T-helper 9 cell (primary cell): ENCODE measurements at places on chromosomes 12 and 14.
A peak's percentile ranks its signal among the peaks of the same experiment; 100 is the strongest.

GRCh38 chr14:103112400-103113243, 10.6 kb upstream of the TNFAIP2 start:
- DNase-seq = no peak

GRCh38 chr14:21703357-21704326, 30.0 kb upstream of the OR4E1 start:
- no peak for DNase-seq

DNA sequence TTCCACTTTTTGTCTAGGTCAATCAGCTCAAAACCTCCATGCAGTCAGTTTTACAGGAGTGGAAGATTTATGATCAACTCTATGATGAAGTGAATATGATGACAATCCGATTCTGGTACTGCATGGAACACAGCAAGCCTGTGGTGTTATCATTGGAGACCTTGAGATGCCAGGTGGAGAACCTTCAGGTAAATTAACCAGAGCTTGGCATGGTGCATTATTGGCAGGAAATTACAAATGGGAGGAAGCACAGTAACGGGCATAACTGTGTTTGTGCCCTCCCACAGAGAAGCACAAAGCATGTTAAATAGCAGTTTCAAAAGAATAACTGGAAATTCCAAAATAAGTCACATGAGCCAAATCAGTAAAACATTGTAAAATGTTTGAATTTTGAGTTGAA, 135.6 kb downstream of the ESR2 start:
- DNase-seq = no peak

DNA sequence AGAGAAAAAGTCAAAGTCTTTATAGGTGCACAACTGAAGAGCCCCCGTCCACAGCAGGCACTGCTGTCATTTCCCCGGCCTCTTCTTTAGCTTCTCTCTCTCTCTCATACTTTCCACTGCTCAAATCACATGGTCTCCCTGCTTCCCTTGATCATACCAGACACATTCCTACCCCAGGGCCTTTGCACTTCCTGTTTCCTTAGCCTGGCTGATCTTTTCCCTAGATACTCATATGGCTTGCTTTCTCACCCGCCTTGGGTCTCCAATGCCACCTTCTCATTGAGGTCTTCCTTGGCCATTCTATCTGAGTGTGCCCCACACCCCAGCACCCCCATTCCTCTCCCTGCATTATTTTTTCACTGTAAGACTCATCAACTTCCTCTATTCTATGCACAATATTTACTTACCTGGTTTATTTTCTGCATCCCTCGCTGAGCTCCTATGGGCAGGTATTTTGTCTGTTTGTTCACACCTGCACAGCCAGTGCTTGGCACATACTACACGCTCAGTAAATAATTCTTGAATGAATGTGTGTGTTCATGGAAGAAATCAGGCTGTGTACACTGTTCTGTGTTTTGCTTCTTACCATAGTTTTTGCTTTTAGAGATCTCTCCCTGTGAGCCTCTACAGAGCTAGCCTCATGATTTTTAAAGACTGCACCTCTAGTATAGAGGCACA, 31.9 kb downstream of the SERPINA1 start:
- no peak for DNase-seq

DNA sequence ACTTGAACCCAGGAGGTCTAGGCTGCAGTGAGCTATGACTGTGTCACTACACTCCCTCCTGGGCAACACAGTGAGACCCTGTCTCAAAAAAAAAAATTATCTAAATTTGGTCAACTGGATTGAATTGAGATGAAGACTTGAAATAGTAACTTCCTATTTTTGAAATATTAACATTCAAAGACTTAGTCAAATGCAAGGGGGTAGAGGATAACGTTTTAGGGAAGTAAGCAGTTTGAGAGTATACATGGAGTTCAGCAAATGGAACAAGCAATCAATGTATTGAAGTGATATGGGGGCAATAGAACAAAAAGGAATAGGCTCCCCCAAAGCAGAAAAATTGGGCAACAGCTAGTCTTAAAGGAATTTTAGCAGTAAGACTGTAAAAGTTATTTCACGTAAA, 4.6 kb upstream of the MFAP5 start:
- DNase-seq = no peak

GRCh38 chr12:91496337-91496736, 313.7 kb upstream of the DCN start:
- DNase-seq = no peak

DNA sequence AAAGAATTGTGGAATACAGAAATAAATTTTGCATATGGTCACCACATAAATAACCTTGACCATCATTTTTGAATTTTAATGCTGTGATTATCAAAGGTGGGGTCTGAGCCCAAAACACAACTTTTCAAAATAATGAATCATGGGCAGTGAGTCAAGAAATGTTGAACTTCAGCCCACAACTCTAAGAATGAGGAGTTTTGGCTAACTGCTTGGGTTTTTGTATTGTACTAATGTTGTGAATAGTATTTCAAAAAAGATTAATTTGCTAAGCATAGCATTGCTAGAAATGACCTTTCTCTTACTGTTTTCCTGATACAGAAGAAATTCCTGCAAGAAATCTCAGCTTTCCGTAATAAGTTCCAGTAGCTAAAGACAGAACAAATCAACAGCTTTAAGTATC, 24.4 kb upstream of the YARS2 start:
- no peak for DNase-seq

DNA sequence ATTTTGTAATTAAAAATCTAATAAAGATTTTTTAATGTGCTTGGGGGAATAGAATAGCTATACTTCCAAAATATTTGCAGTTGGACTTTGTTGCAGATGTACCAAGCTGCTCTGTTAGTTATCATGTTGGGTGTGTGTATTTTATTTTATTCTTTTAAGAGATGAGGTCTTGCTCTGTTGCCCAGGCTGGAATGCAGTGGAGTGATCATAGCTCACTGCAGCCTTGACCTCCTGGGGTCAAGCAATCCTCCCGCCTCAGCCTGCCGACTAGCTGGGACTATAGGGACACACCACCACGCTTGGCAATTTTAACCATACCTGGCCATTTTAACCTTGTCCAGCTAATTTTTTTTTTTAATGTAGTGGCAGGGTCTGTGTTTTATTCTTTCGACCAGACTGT, 54.7 kb upstream of the MAP1LC3B2 start:
- DNase-seq = no peak

DNA sequence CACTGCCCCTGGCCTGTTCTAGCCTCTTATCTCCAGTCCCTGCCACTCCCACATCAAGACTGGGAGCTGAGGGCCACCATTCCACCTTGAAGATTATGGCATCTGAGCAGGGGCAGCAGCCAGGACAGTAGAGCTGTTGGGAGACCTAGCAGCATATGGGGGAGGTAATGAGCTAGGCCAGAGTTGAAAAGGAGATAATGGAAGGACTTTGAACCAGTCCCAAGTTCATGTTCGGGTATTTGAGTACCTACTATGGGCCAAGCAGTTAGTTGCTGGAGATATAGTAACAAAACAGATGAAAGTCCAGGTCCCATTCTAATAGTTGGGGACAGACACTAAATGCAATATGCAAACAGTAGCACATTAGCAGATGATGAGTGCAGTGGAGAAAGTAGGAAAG, 151.5 kb downstream of the PLXNC1 start:
- no peak for DNase-seq

GRCh38 chr14:63909984-63910383, 57.2 kb downstream of the SYNE2 start:
- DNase-seq = no peak

- DNase-seq = no peak
These were observed 653.9 kb upstream of the TBX3 start for GRCh38 chr12:115337693-115338543.

GRCh38 chr12:95548056-95548538, 3.2 kb downstream of the USP44 start:
- peak; percentile 15 for DNase-seq

- no peak for DNase-seq
These were observed 21.9 kb downstream of the KDM2B start for GRCh38 chr12:121558956-121559355.

- DNase-seq = no peak
These were observed 18.3 kb upstream of the LYZ start for GRCh38 chr12:69329669-69330428.

DNA sequence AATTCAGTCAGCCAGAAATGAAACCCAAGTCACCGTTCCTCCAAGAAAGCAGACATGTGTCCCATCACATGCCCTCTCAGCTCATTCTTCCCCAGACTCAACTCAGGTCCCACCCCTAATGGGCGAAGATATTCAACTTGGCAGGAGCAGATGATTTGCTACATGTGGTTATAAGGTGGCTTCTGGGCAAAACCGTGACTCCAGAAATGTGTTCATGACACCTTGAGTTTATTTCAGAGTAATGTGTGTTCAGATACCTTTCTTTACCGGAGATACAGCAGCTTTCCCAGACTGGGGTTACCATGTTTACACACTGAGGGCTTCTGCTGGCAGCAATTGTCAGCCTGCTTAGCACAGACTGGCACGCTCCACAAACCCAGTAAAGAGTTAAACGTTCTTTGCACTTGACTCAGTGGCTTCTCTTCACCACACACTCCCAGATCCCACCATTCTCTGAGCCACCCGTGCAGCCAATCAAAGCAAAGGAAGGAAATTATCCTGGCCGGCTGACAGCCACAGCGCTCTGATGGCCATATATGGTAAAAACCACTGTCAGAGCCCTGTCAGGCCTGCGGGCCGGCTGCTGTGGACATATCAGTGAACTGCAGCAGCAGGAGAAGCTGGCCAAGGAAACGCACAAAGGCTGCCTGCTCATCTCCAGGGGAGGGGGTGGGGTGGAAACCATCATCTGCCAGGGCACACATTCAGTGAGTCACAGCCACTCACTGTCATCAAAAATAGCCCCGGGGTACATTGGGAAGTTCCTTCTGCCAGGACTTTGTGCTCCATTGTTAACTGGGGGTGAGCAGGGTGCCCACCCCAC, 39.9 kb downstream of the CORO1C start:
- peak; percentile 45 for DNase-seq

GRCh38 chr12:51442324-51442723, 17.7 kb downstream of the SLC4A8 start:
- no peak for DNase-seq

DNA sequence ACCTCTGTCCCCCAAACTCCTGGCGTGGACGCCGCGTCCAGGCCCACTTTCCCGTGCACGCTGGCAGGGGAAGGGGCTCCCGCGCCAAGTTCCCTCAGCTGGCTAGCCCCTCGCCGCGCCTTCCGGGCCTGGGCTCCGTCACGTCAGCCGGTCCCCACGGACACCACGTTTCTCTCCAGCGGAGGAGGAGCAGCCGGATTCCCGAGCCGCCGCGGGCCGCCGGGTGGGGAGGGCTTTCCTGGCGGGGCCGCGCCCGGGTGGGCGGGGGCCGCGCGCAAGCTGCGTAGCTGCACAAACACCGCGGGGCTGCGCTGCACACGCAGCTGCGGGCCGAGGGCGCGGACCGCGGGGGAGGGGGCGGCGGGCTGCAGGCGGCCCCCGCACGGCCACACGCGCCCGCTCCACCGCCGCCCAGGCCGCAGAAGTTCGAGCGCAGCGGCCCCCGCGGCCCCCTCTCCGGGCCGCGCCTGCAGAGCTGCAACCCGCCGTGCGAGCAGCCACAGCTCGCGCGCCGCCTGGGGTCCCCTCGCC, 45.1 kb upstream of the PNMA1 start:
- DNase-seq = no peak

DNA sequence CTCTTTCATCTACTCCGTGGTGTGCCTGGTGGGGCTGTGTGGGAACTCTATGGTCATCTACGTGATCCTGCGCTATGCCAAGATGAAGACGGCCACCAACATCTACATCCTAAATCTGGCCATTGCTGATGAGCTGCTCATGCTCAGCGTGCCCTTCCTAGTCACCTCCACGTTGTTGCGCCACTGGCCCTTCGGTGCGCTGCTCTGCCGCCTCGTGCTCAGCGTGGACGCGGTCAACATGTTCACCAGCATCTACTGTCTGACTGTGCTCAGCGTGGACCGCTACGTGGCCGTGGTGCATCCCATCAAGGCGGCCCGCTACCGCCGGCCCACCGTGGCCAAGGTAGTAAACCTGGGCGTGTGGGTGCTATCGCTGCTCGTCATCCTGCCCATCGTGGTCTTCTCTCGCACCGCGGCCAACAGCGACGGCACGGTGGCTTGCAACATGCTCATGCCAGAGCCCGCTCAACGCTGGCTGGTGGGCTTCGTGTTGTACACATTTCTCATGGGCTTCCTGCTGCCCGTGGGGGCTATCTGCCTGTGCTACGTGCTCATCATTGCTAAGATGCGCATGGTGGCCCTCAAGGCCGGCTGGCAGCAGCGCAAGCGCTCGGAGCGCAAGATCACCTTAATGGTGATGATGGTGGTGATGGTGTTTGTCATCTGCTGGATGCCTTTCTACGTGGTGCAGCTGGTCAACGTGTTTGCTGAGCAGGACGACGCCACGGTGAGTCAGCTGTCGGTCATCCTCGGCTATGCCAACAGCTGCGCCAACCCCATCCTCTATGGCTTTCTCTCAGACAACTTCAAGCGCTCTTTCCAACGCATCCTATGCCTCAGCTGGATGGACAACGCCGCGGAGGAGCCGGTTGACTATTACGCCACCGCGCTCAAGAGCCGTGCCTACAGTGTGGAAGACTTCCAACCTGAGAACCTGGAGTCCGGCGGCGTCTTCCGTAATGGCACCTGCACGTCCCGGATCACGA, 2.2 kb downstream of the SSTR1 start:
- no peak for DNase-seq

DNA sequence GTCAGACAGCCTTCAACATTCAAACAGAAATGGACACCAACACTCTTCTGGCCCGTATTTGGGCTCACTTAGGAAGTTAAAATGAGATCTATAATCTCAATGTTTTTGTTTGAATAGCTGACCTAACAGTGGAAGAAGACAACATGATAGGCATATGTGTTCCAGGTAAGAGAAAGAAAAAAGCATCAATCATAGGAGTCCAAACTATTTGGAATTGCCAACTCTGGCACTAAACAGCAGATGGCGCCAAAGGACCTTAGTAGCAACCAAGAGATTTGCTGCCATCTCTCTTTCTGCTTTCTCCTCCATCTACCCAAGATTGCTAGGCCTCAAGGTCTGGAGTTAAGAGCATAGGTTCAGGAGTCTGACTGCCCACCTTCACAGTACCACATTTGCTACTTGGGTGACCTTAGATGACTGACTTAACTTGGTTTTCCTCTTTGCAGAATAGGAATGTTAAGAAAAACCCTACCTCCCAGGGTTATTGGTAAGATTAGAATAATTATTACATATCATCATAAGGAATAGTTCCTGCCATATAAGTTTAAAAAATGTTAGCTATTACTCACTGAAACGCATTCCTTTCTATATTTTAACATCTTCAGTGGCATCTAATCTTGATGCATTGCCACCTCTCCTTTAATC, 30.2 kb downstream of the PEX5 start:
- DNase-seq = peak; percentile 66

- no peak for DNase-seq
These were observed 42.1 kb downstream of the GPR68 start for GRCh38 chr14:91202234-91202974.

- DNase-seq = no peak
These were observed 211.7 kb downstream of the TMTC2 start for GRCh38 chr12:82898441-82898840.

GRCh38 chr12:25256005-25256404, 5.3 kb upstream of the KRAS start:
- DNase-seq = no peak

GRCh38 chr12:25775968-25776367, 182.5 kb upstream of the RASSF8 start:
- DNase-seq = no peak
